ENCODE measurements at places on chromosomes 7 and 10.

- no peak for DNase-seq
Observed at GRCh38 chr7:74069086-74069541, 14.5 kb upstream of the LIMK1 start.

GRCh38 chr10:70890917-70891431 lies 2.6 kb upstream of the PCBD1 start:
- DNase-seq, result no peak

- no peak for DNase-seq
Observed at GRCh38 chr10:125661941-125662515, 20.9 kb downstream of the TEX36 start.

- no peak for DNase-seq
Observed at GRCh38 chr10:35712486-35712885, 70.4 kb upstream of the FZD8 start.

- no peak for DNase-seq
Observed at GRCh38 chr7:51455513-51455912, 138.9 kb upstream of the COBL start.

DNA sequence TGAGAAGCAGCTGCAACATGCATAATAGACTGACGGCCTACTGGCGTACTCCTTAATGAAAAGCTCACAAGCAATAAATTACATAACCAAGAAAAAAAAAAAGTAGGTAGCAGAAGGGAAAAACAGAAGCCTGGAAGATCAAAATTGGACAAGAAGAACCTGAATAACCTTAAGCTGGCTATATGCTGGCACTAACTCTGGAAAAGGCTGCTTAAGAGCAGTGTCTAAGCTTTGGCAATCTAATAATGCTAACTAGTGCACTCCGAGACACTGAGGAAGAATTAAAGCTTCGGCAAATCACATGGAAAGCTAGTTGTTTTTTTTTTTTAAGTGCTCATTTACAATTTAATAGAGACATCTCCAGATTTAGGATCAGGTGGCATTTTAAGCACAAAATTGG lies 441.9 kb downstream of the PARD3 start:
- no peak for DNase-seq

DNA sequence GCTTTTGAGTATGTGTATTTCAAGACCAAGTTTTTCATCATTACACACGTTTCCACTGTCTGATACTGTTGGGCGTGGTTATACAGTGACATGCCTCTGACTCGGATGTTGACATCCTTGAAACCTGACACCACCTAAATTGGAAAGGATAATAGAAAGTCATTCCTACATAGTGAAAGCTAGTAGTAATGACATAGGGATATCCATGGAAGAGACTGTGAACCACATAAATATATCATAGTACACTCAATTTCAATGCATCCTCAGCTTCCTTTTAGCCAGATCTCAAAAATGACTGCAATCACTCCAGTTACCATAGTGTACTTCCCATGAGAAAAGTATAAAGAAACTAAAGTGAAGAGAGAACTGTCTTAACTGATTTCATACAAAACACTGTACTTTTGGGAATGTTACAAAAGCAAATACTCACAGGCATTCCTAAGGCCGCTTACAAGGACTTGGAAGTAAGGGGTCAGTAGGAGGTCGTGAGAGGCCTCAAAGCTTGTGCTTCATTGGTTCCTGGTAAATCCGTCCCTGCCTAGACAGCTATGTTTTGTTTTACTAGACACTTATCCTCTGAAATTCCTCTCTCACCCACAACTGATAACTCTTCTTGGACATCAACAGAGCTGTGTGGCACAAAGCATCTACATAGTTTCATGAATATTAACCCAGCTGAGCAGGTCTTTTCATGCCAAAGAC lies 71.8 kb upstream of the VWDE start:
- no peak for DNase-seq

DNA sequence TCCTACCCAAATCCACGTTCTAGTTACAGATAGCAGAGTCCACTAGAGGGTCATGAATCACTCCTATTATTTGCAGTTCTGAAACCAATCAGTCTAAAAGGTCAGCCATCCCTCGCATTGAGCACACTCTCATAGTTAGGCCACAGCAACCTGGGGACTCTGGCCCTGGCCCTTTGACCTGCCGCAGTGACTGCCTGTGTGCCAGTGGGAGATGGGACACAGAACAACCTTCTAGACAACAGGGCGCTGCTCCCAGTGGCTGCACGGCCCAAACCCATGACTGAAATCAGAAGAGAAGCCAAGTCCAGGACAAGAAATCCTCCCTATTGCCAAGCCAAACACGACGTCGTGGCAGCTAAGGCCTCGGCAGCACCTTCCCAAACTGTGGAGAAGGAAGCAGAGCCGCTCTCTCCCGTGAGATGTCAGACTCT lies 158.5 kb downstream of the HERPUD2 start:
- no peak for DNase-seq

GRCh38 chr7:132183781-132184380 lies 392.4 kb downstream of the PLXNA4 start:
- DNase-seq, result no peak

GRCh38 chr7:68411742-68412141 lies 1186.5 kb upstream of the AUTS2 start:
- peak; percentile 71 for DNase-seq

DNA sequence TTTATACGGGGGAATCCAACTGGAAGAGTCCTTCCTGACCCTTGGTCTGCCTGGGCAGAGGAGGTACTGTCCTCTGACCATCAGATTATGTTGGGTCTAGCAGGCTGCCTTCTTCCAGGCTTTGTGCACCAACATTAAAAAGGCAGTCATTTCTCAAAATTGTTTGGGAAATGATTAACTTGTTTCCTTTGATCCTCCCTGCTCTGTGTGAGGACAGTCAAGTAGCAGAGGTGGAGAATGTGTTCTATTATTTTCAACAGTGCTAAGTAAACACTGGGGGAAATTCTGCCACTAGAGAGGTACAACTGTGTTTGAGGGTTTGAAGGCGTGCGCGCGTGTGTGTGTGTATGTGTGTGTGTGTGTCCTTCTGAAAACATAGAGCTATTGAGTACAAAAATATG lies 20.6 kb downstream of the ACSL5 start:
- DNase-seq, result no peak

- DNase-seq, result no peak
Observed at GRCh38 chr7:64758151-64758550, 36.1 kb upstream of the ZNF138 start.

DNA sequence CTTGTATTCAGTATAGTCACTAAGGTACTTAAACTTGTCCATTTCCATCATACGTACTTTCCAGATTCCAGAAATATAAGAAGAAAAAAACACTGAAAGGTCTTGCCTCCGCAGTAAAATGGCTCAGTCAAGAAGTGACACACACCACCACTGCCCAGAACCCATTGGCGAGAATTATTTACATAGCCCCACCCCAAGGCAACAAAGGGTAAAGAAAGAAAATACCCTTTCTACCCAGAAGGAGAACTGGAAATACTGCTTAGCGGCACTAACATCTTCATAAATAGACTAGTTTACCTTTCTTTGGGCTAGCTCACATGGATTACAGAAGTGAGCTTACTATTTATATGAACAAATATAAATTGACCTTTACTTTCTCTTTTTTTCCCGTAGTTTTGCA lies 194.0 kb downstream of the PPP1R9A start:
- DNase-seq, result no peak

DNA sequence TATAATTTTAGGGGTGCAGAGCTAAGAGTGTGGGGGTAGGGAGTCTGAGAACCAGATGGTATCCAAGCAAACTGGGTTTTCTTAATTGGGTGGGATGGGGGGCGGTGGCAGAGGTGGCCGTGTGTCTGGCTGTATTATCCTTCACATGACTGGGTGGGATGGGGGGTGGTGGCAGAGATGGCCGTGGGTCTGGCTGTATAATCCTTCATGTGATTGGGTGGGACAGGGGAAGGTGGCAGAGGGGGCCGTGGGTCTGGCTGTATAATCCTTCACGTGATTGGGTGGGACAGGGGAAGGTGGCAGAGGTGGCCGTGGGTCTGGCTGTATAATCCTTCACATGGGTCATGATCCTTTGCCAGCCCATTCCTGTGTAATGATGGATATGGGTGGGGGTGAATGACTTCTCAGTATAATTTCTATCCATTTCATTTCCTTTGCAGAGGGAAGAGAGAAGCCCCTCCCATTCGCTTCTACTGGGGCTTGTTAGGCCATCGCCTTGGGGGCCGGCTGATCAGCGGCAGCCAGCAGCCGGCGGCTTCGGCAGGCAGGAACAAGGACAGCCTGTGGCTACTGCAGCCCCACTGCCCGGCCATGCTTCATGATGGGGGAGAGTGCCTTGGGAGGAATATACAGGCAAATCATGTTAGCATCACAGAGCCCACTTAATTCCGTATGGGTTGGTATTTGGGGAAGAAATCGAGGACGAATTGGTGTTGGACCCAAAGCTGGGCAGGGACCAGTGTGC lies 179.6 kb upstream of the MKI67 start:
- no peak for DNase-seq

DNA sequence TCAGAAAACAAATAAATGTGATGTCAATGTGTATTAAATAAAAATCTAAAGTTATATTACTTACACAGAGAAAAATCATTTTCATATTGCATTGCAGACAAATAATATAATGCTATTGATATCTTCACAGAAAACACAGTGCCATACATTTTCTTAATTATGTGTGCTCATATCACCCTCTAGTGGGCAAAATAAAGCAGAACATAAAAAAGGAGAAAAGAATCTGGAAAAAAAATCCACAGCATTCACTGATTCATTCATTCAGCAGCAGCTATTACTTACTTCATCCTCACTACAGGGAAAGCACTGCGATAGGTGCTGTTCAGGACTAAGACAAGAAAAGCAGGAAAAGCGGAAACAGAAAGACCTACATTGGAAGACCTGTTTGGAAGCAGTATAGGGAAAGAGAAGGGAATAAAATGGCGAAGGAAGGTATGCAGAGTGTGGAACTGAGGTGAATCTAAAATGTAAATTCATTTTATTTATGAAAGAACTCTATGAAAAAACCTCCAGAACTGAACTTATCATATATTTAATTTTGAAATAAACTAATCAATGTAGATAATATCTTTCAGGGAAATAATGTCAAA lies 73.2 kb downstream of the POT1 start:
- DNase-seq, result peak; percentile 15

GRCh38 chr7:18873734-18874336 lies 243.6 kb downstream of the TWIST1 start:
- DNase-seq, result no peak

DNA sequence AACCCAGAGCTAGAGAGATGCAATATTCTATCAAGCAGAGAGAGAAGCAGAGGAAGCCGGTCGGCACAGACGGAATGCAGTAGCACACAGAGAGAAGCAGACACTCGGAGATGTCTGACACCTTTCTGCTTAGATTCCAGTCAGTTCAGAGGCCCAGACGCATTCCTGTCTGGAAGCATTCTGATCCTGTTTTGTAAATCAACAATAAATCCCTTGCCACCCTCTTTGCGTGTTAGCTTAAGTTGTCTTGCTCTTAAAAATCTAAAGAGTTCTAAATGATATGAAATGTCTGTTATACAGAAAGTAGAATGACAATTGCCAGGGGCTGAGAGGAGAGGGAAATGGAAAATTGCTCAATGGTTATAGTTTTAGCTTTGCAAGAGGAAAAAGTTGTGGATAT lies 27.4 kb upstream of the ATRNL1 start:
- DNase-seq, result no peak

- DNase-seq, result no peak
Observed at GRCh38 chr7:54014765-54015164, 527.4 kb upstream of the VSTM2A start.

DNA sequence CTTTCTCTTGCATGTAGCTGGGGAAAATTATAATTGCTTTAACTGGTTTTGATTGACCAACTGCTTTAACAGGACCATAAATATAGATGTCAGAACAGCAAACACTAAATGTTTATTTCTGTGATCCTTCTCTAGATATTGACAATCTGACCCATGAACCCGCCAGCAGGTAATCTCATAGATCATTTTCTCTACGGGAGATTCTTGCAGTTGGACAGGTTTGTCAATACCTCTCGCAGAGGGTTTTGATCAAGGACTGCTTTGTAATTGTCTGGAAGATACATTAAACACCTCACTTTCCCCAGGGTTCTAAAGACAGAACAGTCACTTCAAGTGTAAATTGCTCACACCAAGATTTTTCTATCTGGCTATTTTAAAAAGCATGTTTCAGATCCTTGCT lies 235.8 kb upstream of the RHOBTB1 start:
- no peak for DNase-seq

DNA sequence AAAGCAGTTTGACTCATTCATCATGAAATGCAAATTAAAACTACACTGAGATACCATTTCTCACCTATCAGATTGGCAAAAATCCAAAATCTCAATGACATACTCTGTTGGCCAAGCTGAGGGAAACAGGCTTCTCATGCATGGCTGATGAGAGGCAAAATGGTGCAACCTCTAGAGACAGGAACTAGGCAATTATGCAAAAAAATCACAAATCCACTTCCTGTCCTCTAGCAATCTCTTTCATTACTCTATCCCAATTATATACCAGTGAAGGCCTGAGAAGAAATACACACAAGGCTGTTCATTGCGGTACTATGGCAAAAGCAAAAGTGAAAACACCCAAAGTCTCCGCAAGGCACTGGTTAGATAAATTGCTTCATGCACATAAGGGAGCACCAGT lies 25.9 kb upstream of the PTPRN2 start:
- peak; percentile 28 for DNase-seq

DNA sequence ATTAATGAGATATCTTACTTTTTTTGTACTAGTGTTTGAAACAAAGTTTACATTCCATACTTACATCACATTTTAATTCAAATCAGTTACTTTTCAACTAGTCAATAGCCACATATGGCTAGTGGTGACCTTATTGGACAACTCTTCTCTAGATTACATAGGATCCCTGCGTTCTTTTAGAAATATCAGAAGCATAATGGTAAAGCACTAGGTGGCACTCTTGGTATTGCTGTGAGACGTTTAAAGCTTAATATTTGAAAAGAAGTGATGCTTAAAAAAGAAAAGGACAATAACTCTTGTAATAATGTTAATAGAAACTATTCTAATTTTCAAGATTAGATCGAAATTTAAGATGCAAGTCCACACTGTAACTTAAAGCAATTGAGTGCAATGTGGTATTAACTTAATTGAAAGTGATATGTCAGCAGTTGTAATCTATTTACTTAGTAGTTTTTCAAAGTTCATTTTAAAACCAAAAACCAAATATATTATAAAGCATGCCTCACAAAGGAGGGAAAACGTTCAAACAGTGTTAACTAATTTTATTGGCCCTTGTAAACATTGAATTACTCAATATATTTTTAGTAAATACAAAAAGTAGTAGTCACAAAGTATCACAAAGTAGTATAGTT lies 339.1 kb downstream of the ATRNL1 start:
- DNase-seq, result no peak

DNA sequence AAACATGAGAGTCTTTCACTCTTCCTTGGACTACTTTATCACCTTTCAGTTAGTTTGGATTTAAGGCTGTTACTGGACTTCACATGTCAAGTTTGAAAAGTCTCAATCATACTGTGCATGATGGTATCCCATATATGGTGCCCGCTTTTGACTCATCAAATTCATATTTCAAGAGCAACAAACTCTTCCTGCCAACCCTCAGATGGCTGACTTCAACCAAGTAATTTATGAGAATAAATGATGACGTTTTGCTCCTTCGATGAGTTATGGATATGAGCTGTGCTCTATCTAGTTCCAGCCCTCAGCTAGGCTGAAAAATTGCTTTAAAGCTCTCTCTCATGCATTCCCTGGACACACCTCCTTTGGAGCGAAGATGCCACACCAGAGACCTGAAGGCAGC lies 110.3 kb upstream of the RSU1 start:
- DNase-seq, result no peak

GRCh38 chr7:124318721-124319450 lies 286.0 kb upstream of the TMEM229A start:
- no peak for DNase-seq

All from NCI-H1105 (cell line).